Cardiac fibroblast (primary cell): ENCODE measurements at places on chromosomes 4 and X.

DNA sequence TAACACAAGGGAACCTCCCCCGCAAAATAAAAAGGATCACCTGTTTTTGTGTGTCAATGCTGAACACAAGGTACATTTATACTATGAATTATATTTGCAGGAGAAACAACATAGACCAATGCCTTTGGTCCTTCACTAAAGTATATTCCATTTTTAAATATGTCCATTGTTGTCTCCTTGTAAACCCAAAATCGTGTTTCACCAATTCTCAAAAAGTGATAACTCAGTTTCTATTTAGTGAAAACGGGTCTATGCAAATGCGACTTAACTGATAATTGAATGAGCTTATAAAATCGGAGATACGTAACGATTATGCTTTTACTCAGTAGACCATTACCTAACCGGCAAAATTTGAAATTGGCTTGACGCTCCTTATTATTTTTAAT lies 2.1 kb downstream of the BRWD3 start:
- DNase-seq: no peak

DNA sequence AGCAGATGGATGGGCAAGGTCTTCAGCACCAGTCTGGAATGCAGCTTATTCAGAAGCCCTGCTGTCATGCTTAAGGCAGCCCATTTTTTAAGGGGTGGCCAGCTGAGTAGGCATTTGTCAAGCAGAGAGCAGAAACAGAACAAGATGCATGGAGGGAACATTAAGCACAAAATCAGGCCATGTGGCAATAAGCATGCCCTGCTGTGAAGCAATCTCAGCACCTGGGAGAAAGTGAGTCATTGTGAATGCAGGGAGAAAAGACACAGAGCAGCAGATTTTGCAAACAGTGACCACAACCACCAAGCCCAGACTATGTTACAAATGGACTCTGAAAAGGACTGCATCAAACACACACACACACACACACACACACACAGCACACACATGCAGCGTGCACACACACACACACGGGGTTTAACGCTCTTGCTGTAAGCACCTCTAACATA lies 94.1 kb upstream of the GALNT7 start:
- DNase-seq: peak; percentile 56

DNA sequence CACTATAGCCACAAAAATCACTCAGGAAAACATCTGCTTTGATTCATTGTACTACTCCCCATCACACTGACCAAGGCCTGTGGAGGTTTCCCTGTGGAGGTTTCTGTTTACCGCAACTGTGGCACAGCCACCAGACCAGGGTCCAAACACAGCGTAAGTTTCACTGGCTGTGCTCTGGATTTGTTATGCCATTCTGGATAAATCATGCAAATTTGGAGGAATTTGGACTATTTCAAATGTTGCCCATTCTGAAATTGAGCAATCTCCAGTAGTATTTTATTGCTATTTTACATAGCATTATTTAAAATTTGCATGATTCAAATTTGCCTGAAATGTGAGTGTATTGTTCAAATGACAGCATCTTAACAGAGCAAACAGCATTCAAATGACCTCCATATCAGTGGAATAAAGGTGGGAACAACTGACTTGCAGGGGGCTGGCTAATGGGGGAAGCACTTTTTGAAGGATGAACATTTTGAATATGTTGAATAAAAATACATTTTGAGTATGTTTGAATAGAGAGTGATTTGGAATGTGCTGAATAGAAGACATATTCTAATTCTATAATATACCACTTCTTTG lies 66.1 kb upstream of the ACSL1 start:
- no peak for DNase-seq

GRCh38 chrX:130173190-130173895 lies 1.6 kb downstream of the RAB33A start:
- DNase-seq: peak; percentile 84

DNA sequence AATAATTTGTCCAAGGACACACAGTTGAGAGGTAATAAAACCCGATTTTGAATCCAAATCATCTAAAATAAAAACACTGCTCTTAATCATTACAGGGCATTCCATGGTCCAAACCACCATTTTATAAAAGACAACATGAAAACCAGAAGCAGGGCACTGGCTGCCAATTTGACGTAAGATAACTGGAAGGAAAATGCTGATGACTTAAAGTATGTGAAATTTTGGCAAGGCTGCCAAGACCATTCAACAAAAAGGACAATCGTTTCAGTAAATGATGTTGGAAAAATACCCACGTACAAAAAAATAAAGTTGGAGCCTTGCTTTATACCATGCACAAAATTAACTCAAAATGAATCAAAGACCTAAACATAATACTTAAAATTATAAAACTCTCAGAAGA lies 344.4 kb downstream of the RAPGEF2 start:
- DNase-seq: peak; percentile 52

- DNase-seq: no peak
Observed at GRCh38 chr4:22587253-22587652, 71.4 kb upstream of the ADGRA3 start.

- DNase-seq: peak; percentile 12
Observed at GRCh38 chr4:48342606-48342880, 1.2 kb downstream of the SLAIN2 start.
